GM10248 (cell line): ENCODE measurements at places on chromosomes 7 and 10.

DNA sequence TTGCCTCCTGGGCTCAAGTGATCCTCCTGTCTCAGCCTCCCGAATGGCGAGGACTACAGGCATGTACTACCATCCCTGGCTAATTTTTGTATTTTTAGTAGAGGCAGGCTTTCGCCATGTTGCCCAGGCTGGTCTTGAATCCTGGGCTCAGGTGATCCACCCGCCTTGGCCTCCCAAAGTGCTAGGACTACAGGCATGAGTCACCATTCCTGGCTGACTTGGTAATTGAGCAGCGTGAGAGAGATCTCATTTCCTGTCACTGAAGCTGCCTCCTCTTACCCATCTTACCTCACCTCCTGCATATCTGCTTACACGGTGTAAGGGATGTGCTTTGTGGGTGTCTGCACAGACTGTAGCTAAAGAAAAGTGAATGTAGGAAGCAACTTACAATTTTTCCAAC, 9.7 kb downstream of the IFIT3 start:
- DNase-seq, result no peak

DNA sequence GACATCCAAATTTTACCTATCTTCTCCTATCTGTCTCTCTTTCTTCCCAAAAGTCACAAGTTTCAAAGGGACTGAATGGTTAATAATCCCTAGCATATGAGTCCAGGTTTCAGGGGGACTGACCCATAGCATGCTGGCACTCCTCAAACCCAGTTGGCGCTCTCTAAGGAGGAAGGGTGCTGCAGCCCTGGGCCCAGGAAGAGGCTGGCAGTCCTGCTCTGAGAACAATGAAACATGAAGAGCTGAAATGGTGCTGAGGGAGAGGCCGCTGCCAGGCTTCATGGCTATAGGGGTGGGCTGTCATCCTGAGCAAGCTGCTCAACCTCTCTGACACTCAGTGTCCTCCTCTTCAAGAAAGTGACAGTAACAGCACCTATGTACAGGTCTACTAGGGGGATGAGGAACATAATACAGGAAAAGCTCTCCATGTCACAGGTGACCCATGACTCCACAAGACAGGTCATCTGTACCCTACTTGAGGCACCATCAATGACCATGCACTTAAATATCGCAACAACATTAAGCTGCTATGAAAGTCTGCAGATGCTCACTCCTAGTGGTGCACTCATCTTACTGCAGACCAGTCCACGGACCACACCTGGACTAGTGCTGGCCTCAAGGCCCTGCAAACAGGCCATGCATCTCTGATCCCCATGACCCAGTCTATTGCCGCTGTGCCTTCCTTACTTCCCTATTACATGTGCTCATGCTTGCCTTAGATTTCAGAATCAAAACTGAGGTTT, 17.0 kb downstream of the COBL start:
- DNase-seq, result no peak

- no peak for DNase-seq
Observed at GRCh38 chr7:1990001-1990670, 242.6 kb downstream of the MAD1L1 start.

GRCh38 chr10:1432161-1432560, 305.2 kb downstream of the ADARB2 start:
- DNase-seq, result no peak

GRCh38 chr7:78850093-78850740, 603.2 kb downstream of the MAGI2 start:
- no peak for DNase-seq
